Dorsolateral prefrontal cortex (tissue), 122 donors: ENCODE measurements at places on chromosomes 3 and 15.

- no peak for DNase-seq
Measured at GRCh38 chr3:81419228-81419627, 342.2 kb downstream of the GBE1 start.

GRCh38 chr15:57216288-57216687 lies 160.0 kb upstream of the CGNL1 start:
- DNase-seq = no peak

GRCh38 chr3:149004622-149005021 lies 13.3 kb downstream of the GYG1 start:
- DNase-seq = no peak

- DNase-seq = no peak
Measured at GRCh38 chr3:120284747-120285507, at the start of gene GPR156. GPR156 (minus strand) TSS chr3:120285222; CDS start chr3:120244098, 41,124 bp downstream.

DNA sequence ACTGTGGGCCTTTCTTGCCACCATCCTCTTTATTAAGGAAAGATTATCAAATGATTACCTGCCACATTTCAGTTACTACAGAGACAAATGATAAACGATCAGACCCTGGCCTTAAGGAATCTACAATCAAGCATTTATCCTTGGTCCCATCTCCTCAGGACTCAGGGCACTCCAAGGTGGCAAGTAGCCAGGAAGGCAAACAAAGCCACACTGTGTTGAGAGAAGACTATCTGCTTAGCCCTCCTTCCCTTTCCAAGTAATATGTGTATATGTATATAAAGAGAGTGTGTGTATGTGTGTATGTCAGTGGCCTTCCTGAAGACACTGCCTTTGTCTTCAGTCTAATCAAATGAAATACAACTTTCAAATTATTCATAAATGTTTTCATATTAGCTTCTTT lies 490.1 kb upstream of the ATP11B start:
- DNase-seq = no peak

DNA sequence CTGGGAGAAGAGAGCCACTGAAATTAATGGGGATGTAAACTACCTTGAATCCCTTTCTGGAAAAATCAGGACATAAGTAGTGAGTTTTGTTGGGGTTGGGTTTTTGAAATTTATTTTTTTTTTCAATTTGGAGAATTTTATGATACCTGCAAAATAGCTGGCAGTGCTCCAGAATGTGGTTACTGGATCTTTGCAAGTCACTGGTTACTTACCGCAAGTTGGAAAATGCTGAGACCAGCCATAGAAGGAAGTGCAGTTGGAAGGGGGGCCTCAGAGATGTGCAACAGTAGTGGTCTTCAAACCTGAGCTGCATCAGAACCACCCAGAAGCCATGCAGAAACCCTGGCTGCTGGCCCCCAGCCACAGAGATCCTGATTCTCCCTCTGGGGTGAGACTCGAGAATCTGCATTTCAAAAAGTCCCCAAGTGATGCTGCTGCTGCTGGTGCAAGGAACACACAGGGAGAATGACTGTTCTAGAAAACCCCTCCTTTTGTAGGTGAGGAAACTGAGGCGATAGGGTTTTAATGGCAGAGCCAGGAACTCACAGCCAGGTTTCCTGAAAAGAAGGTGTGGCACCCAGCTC lies 39.7 kb downstream of the SEMA5B start:
- no peak for DNase-seq

GRCh38 chr3:53970661-53971060 lies 79.0 kb upstream of the SELENOK start:
- DNase-seq = no peak

GRCh38 chr15:53116169-53116568 lies 326.0 kb upstream of the ONECUT1 start:
- DNase-seq = no peak

DNA sequence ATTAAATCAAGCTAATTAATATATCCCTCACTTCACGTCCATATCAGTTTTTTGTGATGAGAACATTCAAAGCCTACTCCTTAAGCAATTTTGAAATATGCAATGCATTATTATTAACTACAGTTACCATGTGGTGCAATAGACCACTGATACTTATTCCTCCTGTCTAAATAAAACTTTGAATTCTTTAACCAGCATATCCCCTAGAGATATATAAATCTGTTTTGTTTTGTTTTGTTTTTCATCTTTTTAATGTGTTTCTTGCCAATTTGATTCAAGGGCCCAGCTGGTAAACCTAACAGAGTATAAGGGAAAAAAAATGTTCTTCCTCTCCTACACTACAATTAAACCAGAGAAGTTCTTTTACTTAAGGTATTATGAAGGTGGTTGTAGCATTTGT lies 524.2 kb downstream of the NAALADL2 start:
- DNase-seq = no peak

DNA sequence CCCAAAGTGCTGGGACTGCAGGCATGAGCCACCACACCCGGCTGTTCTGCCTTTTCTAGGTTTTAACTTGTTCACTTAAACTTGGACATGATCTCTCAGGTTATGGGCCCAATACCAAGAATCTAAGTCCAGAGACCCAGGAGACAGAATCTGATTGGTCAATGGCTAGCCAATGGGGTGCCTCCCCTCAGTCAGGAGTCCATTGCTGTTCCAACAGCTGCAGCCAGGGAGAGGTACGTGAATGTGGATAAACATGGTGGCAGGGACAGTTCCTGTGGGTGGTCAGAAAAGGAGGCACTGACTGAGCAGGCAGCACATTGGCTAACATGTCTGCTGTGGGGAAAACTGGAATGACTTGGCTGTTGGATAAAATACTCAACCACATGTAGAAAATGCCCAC lies 140.3 kb downstream of the RPLP1 start:
- DNase-seq = no peak

- no peak for DNase-seq
Measured at GRCh38 chr3:111311709-111312235, 230.2 kb upstream of the CD96 start.

DNA sequence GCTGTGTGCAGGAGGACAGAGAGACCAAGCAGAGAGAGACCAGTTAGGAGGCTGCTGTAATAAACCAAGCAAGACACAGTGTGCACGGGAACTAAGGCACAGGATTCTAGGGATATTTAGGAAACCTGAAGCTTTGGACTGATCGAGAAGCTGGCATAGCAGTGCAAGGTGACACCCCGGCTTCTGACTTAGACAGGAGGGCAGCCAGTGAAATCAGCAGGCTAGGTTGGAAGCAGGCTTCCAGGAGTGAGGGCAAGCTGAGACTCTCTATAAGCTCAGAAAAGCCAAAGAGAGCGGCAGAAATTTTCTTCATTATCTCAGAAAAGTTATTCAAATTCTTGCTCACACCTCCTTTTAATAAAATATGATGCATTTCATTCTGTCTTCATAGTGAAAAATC lies 104.6 kb downstream of the LIPC start:
- DNase-seq = no peak

GRCh38 chr3:156814295-156814694 lies 11.9 kb upstream of the LEKR1 start:
- no peak for DNase-seq

GRCh38 chr3:192216067-192216466 lies 511.3 kb downstream of the FGF12 start:
- no peak for DNase-seq

DNA sequence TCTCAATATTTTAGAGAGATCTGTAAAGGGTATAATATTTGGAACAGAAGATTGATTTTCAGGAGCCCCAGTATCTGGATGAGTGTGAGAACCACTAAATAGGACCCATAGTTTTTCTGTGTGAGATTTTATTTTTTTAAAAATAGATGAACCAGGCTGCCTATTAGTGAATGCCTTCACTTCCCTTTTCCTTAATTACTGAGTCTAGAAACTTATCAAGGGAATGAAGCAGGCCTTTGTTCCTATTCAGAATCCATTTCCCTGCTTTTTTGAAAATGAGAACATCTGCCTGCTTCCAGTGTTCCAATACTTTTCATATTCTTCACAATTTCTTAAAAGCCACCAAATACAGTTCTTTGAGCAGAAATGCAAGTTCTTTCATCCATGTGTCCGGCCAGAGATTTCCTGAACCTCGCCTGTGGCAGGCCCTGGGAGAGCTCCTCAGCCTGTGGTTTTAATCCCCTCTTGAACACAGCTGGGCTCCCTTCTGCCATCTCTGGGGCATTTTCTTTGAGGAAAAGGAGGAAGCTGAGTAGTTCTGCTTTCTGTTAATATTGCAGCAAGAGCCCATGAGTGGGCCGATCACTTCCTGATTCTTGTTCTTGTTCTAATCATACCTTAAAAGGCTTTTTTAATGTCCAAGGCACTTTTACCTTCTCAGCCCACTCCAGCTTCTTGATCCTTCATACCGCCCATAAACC lies 4.7 kb downstream of the EHD4 start:
- no peak for DNase-seq

GRCh38 chr3:160754371-160754854 lies 1.6 kb upstream of the PPM1L start:
- DNase-seq = peak; percentile 40

- DNase-seq = no peak
Measured at GRCh38 chr3:134640872-134641470, 9.9 kb downstream of the KY start.

- DNase-seq = no peak
Measured at GRCh38 chr3:30658328-30659052, 52.1 kb downstream of the TGFBR2 start.

- no peak for DNase-seq
Measured at GRCh38 chr3:41286305-41286704, 87.0 kb downstream of the CTNNB1 start.

GRCh38 chr15:47553947-47554346 lies 163.4 kb upstream of the SEMA6D start:
- DNase-seq = no peak

DNA sequence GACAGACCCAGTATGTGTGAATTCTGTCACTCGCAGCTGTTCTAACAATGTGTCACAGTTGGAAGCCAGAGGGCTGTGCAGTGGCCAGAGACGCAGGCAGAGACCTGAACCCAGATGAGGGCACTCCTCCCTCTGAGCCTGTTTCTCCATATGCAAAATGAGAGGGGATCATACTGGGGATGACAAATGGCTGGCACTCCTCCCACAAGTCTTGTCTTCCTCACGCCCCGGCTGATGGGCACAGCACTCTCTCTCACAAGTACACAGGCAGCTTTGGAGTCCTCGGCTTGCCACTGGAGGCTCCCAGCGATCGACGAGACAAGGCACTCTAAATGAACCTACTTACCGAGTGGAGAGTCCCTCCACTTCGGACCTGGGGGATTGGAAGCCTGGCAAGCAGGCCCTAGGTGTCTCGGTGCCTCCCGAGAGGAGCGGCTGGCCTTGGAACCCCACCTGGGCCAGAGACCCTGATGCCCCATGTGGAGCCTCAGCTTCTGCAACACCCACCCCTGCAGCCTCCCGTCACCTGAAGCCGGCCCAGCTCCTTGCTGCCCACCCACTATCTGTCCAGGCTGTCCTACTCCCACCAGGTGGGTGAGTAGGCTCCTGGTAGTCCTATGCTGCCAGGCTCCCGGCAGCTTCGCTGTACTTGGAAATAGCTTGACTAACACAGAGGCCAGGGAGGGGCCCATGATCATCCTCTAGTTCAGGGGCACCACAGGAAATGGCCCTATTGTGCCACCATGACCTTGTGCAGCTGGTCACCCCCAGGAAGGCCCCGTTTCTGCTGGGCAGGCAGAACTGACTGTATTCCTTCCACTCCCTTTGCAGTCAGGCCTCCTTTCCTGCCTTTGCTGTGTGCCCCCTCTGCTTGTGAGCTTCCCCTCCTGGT lies 65.0 kb upstream of the IQSEC1 start:
- DNase-seq = peak; percentile 49

GRCh38 chr3:186717039-186717457 lies at the start of gene KNG1:
KNG1 (plus strand) TSS chr3:186717359; CDS start chr3:186717543, 184 bp downstream.
- DNase-seq = no peak

DNA sequence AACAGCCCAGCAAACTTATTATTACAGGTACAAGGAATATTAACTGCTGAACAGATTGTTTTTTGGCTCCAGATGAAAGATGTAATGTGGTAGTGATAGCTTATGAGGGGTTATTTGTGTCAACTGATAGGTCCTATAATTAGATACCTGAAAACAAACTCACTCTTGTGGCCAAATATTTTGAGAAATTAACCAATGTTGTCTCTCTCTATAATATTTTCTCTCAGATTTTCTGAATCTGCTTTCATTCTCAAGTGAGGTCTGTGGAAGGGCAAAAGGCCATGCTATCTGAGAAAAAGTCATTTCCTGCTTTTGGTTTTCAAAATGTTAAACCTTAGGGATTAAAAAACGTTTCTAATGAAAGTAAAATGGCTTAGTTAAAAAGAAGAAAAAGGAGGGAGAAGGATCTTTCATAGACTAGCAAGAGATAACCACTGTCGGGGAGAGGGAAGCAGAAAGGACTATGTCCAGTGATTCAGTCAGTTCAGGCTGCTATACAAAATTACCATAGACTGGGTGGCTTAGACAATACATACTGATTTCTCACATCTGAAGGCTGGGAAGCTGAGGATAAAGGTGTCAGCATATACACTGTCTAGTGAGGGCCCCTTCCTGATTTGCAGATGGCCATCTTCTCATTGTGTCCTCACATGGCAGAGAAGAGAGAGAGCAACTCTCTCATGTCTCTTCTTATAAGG lies 277.5 kb upstream of the P2RY1 start:
- no peak for DNase-seq

- no peak for DNase-seq
Measured at GRCh38 chr3:60986552-60986951, 264.7 kb downstream of the FHIT start.

GRCh38 chr3:23836536-23837230 lies 30.9 kb downstream of the UBE2E1 start:
- no peak for DNase-seq

- no peak for DNase-seq
Measured at GRCh38 chr15:62647843-62648505, 394.6 kb upstream of the TPM1 start.

DNA sequence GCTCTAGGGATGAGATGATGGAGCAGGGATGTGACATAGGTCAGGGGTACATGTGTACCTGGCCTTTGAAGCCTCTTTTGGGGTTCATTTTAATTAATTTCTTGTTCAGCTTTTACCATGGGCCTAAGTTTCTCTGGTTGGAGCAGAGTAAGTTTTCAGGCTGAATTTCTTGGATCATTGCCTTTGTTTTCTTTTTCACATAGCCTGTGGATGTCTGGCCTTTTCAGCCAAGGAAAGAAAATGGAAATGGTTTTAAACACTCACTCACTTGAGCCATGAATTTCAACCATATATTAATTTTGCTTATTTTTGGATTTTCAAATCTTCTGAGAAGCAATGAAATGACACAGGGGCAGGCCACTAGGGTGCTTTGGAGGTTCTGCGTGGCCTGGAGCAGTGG lies 30.2 kb downstream of the CACNA1D start:
- no peak for DNase-seq

DNA sequence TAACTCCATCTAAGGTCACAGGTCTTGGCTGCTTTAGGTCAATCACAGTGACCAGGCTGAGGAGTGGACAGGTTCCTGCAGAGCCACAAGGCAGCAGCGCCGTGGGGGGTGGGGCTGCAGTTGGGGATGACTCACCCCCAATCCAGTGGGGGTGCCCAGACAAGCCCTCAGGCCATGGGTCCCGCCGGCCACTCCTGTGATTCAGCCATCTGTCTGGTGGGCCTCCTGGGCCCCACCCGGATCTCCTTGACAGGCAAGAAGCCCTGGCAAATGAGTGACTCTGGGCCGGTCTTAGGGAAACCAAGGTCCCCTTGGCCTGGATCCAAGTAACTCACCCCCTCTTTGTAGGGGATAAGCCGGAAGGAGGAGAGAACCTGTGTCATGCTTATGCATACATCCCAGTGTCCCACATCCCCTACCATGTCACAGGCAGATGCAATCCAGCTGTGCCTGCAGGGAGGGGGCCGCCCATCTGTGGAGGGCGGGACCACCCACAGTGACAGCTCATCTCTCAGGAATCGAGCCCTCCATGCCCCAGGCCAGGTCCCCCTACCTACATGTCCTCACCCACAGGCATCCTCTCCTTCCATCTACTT lies 495 bp upstream of the COL7A1 start:
- DNase-seq = no peak
